ENCODE measurements at places on chromosomes 11 and 22. TPM values are rescaled to one million over a fixed set of nuclear protein-coding genes. Genes with fewer than 3 reads are reported as not detected.

ANO3 gene
- 3.8 TPM for polyA plus RNA-seq

CRYBB2 gene
- polyA plus RNA-seq: 0.25 TPM

OR10A5 gene
- not detected for polyA plus RNA-seq

- no peak for DNase-seq
Measured at GRCh38 chr11:7577291-7578190, 63.7 kb downstream of the PPFIBP2 start.

GRCh38 chr11:41666951-41667653, 207.7 kb upstream of the LRRC4C start:
- no peak for DNase-seq

DNA sequence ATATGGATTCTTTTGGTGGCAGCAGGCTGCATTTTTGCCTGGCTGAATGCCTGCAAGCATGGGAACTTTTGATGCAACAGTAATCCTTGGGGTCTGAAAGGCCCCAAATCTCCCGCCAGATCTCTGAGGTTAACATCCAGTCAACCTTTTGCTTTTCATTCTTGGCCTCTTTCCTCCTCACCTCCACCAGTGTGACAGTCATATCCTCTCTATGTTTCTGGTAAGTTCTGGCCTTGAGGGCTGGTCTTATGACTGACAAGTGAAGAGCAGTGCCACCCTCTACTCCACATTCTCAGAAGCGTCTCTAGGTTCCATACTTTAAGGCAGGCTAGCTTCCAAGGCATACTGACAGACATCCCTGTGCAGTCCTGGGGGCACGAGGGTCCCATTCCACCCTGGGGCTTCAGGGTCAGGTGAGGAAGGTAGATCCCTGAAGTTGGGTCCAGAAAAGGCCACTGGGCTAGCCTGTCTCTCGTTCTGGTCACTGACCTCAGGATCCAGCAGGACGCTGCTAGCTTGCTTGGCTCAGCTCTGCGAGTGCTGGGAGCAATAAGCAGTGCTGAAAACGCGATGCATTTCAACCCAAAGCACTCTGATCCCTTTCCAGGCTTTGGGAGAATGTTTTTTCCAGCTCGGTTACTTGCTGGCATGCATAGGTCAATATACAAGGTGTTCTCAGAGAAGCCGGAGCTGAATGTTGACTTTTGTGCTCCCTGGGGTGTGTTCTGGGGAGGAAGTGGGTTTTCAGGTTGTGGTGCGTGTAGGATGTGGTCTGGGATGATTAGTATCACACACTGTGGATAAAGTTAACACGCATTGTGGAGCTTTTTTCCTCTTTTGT, 75.2 kb downstream of the PTPRJ start:
- DNase-seq: no peak
